Hematopoietic multipotent progenitor cell (in vitro differentiated cells): ENCODE measurements at places on chromosomes 7 and 10. TPM values are rescaled to one million over a fixed set of nuclear protein-coding genes. Genes with fewer than 3 reads are reported as not detected.

- no peak for DNase-seq
These were observed 11.3 kb downstream of the ADAM12 start for GRCh38 chr10:126376956-126377355.

GRCh38 chr7:111532625-111533024, 29.7 kb downstream of the IMMP2L start:
- DNase-seq: no peak

- DNase-seq: no peak
These were observed 112.2 kb downstream of the LARP4B start for GRCh38 chr10:819326-819725.

DNA sequence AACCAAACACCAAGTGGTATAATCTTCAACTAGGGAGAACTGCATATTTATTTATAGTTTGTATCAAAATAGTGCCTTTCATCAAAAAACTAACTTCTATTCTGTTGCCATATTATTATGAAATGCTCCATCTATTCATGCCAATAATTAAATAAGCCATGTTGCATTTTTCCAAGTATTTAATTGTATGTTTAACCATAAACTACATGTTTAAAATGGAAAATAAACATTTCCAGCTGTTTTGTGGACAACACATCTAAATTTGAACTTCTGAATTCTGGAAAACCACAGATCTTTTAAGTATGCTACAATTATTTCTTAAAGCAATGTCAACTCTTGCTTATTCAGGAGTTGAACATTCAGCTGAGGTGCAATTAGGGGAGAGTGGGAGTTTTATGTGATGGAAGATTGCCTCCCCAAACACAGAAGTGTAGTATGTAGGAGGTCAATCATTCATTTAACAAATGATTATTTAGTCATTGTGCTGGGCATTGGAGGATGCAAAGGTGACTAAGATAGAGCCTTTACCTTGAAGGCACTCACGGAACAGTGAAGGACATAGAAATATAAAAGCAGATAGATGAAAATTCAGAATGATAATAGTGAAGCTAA, 80.7 kb upstream of the PPP1R3C start:
- no peak for DNase-seq

DNA sequence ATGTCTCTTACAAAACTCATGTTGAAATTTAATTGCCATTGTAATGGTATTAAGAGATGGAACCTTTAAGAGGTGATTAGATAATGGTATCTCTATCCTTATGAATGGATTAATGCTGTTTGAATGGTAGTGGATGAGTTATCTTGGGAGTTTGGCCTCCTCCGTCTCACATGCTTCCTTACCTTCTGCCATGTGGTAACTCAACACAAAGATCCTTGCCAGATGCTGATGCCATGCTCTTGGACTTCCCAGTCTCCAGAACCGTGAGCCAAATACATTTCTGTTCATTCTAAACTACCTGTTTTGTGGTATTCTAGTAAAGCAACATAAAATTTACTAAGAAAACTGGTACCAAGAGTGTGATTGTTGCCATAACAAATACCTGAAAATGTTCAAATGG, 23.2 kb downstream of the PTEN start:
- DNase-seq: no peak

GRCh38 chr7:51309361-51310130, 7.1 kb downstream of the COBL start:
- no peak for DNase-seq

GRCh38 chr7:114432061-114432460, 17.4 kb downstream of the FOXP2 start:
- DNase-seq: no peak

GRCh38 chr7:155694851-155695250, 50.4 kb downstream of the RBM33 start:
- DNase-seq: no peak

DNA sequence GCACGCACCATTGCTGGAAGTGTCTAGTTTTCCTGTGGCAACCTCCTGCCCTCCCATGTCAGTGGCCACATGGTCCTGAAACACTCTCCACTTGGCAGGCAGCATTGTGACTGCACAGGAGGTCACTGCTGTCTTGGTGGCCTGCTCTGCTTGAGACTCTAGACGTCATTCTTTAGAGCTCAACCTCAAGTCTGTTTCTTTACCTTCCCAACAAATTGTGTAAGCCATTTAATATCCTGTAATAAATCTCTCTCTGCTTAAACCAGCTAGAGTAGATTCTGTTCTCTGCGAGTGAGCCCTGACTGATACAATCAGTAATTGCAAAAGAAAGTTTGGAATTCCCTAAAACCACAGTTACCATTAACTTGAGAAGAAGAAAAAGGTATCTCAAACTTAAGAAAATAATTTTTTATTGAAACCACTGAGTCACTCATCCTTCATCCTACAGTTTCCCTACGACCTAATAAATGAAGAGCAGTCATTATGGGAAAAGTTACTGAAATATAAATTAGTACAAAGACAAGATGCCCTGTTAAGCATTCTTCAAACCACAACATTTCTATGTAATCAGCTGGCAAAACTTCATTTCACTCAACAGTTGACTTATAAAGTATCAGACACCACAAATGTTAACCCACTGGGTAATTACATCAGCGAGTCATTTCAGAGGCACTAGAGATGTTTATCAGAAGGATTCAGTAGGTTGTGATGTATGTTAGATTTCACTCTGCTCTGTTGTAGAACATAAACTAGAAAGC, 18.0 kb downstream of the SLC25A13 start:
- no peak for DNase-seq

DNA sequence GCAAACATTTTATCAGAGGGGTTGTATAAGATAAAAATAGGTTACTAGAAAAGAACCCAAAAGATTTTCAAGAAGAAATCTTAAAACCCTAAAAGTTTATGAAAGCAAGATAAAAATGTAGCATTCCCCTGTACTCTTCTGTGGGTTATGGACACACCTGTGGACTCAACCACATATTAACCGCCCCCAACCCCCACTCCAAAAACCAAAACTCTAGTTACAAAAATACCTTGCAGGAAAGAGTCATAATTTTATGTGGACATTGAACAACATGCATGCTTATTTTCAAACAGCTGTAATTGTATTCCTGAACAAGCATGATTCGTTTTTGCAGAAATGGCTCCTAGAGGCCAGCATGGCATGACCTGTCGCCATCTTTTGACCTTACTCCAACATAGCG, 466.9 kb downstream of the PHTF2 start:
- DNase-seq: no peak

GRCh38 chr7:123051916-123052315, 56.4 kb upstream of the TAS2R16 start:
- no peak for DNase-seq

GRCh38 chr10:78830062-78830975, 238.4 kb upstream of the ZMIZ1 start:
- DNase-seq: no peak

DNA sequence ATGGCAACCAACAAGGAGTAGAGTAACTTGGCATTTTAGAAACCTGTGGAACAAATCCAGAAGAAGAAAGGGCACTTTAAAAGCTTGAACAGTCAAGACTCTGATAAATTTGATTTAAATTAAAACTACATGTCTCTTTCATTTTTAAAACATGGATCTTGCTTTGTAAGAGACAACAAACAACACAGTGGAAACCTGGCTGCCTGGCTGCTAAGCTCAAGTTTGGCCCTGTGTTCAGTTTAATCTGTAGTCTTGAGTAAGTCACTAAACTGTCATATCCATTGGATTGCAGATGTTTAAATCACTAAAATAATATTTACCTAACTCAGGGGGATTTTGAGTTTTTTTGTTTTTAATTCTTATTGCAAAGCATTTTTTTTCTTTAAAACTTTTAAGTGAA, 374.9 kb upstream of the SEMA3D start:
- DNase-seq: no peak

- DNase-seq: no peak
These were observed 106.3 kb downstream of the NT5C2 start for GRCh38 chr10:103086799-103087198.

DNA sequence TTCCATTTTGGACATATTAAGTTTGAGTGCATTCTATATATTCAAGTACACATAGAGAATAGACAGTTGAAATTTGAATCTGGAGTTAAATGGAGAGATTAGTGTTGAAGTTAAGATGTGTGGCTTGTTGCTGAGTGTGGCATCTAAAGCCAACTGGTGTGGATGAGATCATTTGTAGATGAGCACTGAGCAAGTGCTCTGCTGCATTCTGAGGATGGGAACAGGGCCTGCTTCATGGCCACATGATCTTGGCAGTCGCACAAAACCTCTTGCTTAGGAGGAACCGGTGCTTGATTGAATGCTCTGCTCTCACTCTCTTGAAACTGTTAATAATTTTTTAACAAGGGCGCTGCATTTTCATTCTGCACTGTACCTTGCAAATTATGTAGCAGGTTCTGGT, 62.0 kb downstream of the EPDR1 start:
- DNase-seq: no peak

Gene PNLIPRP3
- not detected for total RNA-seq

Gene PIK3CG
- total RNA-seq: 51.2 TPM

Gene SKAP2
- total RNA-seq: 6.5 TPM

Gene TMEM270
- not detected for total RNA-seq

Gene ZNF722
- total RNA-seq: not detected

Gene SHTN1
- 0.54 TPM for total RNA-seq

Gene GLI3
- 0.27 TPM for total RNA-seq

Gene ZNF777
- total RNA-seq: 15.1 TPM

Gene TMEM213
- total RNA-seq: not detected
